ENCODE measurements at places on chromosomes 6 and 20.

DNA sequence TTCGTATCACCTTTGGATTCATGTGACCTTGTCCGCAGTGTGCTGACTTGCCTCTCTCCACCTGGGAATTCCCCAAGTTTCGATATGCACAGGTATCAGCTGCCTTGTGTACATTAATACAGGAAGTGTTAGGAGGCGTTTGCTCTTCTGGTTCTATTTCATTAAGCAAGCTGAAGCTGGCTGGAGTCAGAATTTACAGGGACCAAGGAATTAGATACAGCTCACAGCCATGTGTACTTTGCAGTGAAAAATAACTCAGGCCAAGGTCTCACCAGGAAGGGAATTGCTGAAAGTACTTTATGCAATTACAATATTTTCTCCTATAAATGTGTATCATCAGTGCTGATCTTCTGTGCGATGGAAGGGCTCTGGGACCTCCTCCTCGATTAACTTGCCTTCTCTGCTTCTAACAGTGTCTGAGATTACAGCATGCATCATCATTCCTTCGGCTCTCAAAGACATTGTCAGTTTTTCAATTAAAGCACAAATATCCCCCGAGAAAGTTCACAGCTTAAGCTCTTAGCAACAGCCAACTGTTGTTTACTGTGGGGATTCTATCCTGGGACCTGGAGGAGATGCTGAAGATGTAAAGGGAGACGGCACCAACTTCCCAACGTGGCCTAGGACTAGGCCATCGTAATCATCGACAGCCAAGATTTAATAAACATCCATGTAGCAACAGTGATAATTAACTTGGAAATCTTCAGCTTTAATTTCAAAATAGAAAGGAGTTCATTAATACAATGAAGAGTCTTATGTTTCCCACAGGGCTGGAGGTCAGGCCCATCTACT, 13.8 kb upstream of the TIAM2 start:
- no peak for DNase-seq

- DNase-seq, result no peak
These were observed 609.3 kb upstream of the ADGRB3 start for GRCh38 chr6:68025764-68026163.

- DNase-seq, result no peak
These were observed 97.2 kb downstream of the TMEM242 start for GRCh38 chr6:157226026-157226625.

DNA sequence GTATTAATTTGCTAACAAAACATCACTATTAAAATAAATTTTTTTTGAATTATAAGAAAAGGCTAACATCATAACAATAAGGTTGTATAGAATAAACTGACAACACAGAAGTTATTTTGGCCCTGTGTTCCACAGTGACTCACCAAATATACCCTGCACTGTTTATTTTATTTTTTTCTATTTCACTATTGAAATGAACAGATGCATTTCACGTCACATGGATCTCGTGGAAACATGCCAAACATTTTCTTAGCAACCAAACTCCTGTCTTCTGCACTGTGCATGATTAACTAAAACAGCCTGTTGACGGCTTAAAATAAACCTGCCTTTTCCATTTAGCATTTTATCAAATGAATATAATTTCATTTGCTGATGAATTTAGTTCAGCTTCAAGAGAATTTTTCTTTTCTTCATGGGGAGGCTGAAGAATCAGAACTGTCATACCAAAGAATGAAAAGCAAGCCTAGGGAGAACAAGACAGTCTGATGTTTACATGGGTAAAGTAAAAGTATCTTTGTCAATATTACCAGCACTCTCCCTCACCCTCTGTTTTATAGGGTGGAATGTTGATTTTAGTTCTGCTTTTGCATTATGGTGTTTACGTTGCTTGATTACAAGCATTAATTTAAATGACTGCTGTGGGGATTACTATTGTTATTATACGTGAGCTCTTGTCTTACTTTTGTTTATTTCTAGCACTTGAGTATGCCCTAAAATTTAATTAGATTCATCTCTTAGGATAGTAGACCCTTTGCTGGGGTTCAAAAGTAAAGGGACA, 115.3 kb downstream of the LCA5 start:
- no peak for DNase-seq

GRCh38 chr6:15326067-15326614, 80.3 kb downstream of the JARID2 start:
- DNase-seq, result no peak

DNA sequence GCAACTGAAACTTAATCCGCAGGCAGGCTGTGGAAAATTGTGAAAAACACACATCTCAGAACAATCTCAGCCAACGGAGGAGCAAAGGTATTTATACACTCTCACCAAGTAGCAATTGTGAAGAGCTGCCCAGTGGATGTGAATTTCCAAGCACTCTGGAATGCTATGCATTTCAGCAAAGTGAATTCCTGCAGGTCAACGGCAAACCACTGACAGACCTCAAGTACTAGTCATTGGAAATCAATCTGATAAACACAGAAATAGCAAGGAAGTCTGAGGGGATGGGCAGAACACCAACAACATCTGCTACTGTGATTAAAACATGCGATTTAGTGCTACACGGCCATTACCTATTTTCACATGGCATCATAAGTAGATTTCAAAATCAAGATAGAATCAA, 429.1 kb downstream of the HTR1B start:
- DNase-seq, result no peak

- DNase-seq, result no peak
These were observed 78.2 kb downstream of the GPX5 start for GRCh38 chr6:28603891-28604290.
